H4 (cell line): ENCODE measurements at places on chromosomes 1 and 21. TPM values are rescaled to one million over a fixed set of nuclear protein-coding genes. Genes with fewer than 3 reads are reported as not detected.

SLC35D1 gene
- 17.5 and 18.1 TPM in 2 replicates for total RNA-seq

SPRR3 gene
- not detected in 2 replicates for total RNA-seq

LRRN2 gene
- total RNA-seq, result 0.16 and 1.1 TPM in 2 replicates

CR1L gene
- not detected in 2 replicates for total RNA-seq

MIXL1 gene
- total RNA-seq, result not detected in 2 replicates

ASPM gene
- total RNA-seq, result 18.2 and 28.4 TPM in 2 replicates

TEX38 gene
- total RNA-seq, result not detected in 2 replicates

NCAM2 gene
- total RNA-seq, result 7.1 and 9.8 TPM in 2 replicates

ERMAP gene
- 13.0 and 21.2 TPM in 2 replicates for total RNA-seq

ITLN1 gene
- total RNA-seq, result not detected in 2 replicates

ARHGEF16 gene
- total RNA-seq, result 0.58 and 0.97 TPM in 2 replicates

KRTAP19-1 gene
- total RNA-seq, result not detected in 2 replicates
